Hematopoietic multipotent progenitor cell treated with erythropoietin and hydrocortisone succinate and interleukin-3 and kit ligand, for 15 days (in vitro differentiated cells): ENCODE measurements at places on chromosomes 16 and 17.

- no peak for DNase-seq
Measured at GRCh38 chr17:44384281-44384822, 5.1 kb downstream of the ITGA2B start.

GRCh38 chr16:12317121-12317810 lies 340.7 kb downstream of the SNX29 start:
- no peak for DNase-seq

- DNase-seq = no peak
Measured at GRCh38 chr17:30524847-30525246, 47.6 kb downstream of the GOSR1 start.

DNA sequence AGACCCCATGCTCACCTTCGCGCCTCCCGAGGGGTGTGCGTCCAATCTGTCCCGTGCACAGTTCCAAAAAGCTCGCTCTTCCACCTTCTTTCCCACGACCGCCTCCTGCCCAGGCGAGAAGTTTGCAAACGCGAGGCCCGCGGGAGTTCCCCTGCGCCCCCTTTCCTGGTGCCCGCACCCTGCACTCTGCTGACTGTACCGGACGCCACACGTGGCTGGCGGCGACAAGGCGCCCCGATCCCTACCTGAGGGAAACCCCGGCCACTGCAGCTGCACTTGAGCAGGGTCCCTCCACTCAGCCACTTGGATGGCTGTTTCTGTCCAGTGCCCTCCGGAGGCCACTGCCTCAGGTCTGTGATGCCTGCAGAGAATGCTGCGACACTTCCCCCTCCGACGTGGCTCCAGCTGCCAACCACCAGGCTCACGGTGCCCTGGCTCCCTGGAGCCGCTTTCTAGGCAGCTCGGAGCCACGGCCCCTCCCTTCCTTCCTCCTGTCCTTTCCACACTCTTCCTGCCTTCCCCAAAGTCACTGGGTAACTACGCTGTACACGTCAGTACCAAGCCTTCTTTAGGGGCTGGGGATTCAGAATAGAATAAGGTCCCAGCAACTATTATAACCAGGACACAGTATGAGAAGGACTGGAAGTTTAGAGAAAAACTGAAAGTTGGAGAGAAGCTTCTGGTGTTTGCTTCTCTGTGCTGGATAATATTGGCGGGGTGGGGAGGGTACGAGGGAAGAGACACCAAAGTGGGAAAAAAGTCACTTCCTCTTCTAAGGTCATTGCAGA lies at the start of gene MLKL:
Gene MLKL (minus strand): TSS at position 425 of the 788 bp plus-strand sequence. CDS start 5,105 bp downstream, outside the sequence.
- DNase-seq = no peak

GRCh38 chr16:56341656-56342399 lies 83.5 kb downstream of the AMFR start:
- no peak for DNase-seq

DNA sequence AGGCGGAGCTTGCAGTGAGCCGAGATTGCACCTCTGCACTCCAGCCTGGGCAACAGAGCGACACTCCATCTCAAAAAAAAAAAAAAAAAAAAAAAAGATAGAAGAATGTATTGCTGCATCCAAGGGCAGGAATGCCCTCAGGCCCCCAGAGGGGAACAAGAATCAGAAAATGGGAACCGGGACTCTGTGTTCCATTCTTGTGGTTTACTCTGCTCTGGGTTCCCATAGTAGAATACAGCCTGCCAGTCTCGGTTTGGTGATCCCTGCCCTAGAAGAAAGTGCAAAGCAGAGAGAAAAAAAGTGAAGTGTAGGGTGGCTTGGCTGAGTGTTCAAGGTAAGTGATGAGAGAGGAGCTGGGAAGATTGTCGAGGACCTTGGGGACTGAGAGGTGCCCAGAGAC lies 27.4 kb upstream of the KDM6B start:
- no peak for DNase-seq

- DNase-seq = no peak
Measured at GRCh38 chr17:43403846-43404245, 5.1 kb downstream of the ARL4D start.
